ENCODE measurements at places on chromosomes 3 and 15.

DNA sequence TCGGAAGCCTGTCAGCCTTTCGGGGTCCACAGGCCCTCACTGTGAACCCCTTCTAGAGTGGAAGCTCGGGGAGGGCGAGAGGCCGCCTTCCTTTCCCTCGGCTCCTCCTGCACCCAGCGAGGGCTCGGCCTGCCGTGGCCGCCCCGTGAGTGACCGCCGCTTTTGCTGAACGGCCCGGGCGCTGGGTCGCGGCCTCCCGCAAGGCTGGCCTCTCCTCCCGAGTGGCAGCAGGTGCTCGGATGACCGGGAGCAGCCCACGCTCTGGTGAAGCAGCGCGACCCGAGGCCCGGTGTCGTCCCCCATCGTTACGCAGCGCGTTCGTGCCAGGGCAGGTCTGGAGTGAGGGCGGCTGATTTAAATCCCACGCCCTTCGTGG, 53.8 kb downstream of the LRRK1 start:
- no peak overlapping the region for H3K27ac ChIP-seq
- no peak for DNase-seq
- peaks cover 11% of the 10 kb centered on the region for H3K4me1 ChIP-seq
- no peak overlapping the region for H3K4me3 ChIP-seq
- no peaks in the 10 kb centered on the region for H3K27me3 ChIP-seq
- no peaks in the 10 kb centered on the region for H3K36me3 ChIP-seq

DNA sequence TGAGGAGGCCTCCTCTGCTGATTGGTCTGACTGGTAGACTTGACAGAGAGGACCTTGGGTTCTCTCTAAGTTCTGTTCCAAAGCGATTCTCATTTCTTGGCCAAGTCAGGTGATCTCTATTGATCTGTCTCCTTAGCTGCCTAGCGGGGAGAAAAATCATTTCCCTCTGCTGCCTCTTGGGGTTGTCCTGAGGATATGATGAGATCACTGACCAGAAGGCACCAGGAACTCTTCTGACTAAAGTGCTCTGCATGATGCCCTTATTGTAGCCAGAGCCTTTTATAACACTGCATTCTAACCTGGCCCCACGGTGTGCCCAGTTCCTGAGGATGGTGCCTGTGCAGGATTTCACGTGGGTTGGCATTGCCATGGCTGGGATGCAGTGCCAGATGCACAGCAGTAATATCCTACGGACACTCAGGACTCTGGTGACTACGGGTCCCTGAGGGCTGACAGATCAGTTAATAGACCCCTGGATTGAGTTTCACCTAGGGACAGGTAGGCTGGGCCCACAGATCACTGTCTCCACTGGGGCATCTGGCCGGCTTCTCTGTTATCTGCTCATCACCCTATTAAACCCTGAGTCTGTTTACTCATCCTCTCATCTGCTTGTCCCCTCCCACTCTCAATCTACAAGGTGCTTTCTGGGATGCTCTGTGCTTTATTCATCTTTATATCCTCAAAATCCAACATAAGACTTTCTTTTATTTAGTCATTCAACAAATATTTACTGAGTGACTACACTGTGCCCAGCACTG, 3.9 kb upstream of the HEG1 start:
- H3K27me3 ChIP-seq: no peaks in the 10 kb centered on the region
- H3K4me3 ChIP-seq: no peak overlapping the region
- H3K27ac ChIP-seq: peak overlapping the region; percentile 36
- peaks cover 49% of the 10 kb centered on the region for H3K4me1 ChIP-seq
- H3K36me3 ChIP-seq: no peaks in the 10 kb centered on the region
- DNase-seq: peak; percentile 66

GRCh38 chr15:99909592-99910295, 176.5 kb upstream of the LYSMD4 start:
- no peak for DNase-seq
- no peak overlapping the region for H3K4me3 ChIP-seq
- no peaks in the 10 kb centered on the region for H3K36me3 ChIP-seq
- no peaks in the 10 kb centered on the region for H3K27me3 ChIP-seq
- H3K27ac ChIP-seq: no peak overlapping the region
- H3K4me1 ChIP-seq: no peaks in the 10 kb centered on the region

DNA sequence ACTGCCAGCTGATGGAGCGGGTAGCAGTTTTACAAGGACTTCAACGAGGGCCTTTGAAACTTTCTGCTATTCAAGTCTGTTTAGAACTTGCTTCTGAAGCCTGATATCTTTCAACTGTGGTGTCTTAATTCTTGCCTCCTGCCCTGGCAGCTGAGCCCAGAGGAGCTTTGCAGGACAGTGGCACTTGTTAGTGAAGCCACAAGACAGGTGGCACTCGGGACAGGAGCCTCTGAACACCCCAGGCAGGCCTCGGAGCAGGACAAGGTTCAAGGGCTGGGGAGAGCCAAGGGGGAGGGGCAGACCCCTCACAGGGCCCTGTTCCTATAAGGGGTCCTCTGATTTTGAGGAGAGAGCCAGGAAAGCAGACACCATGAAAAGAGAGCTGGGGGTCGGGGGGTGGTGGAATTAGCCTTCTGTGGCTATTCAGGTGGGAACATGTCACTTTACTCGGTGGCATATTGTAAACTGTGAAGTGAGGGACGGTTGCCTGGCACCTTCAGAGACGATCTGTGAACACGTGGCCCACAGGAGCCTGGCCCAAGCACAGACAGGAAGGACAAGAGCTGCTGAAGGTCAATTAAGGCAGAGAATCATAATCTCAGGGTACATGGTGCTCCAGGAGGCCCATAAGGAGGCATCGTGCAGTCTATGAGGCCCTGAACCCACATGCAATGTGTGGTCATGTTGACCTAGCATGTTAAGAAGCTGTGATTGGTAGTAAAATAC, 30.1 kb upstream of the KY start:
- H3K27me3 ChIP-seq: no peaks in the 10 kb centered on the region
- no peaks in the 10 kb centered on the region for H3K4me1 ChIP-seq
- no peak overlapping the region for H3K27ac ChIP-seq

DNA sequence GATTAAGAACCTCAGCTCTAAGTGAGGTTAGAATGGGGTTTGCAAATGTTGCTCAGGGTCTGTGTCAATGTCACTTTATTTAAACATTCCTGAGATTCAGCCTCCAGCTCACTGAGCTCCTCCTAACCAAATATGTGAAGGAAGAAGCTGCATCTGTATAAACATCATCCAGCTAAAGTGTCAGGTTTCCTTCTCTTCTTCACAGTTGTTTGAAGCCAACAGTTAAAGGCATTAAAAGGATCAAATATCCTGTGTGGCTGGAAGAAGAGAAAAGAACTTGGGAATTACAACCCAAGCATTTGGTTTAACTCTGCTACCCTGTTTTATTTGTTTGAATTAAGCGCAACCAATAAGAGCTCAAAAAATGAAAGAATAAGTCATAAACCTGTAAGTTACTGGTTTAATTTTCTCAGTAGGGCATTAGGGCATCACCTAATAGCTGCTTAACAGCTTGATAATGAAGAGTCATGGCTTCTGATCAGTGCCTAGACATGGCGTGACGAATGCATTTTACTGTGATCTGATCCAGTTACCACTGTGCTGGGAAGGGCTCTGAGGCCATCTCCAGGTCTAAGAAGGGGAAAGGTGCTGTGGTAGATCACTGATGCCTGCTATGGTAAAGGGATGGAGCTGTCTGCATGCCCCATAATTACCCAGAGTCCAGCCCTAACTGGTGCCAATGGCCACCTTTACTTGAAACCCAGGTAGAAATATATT, 165.7 kb upstream of the TSC22D2 start:
- DNase-seq: no peak
- H3K27me3 ChIP-seq: no peaks in the 10 kb centered on the region
- H3K27ac ChIP-seq: no peak overlapping the region
- no peaks in the 10 kb centered on the region for H3K36me3 ChIP-seq
- H3K4me3 ChIP-seq: no peak overlapping the region

All from body of pancreas (tissue), 4 donors.